Left lung (tissue), 14 donors: ENCODE measurements at places on chromosomes 12 and 14. TPM values are rescaled to one million over a fixed set of nuclear protein-coding genes. Genes with fewer than 3 reads are reported as not detected.
A peak's percentile ranks its signal among the peaks of the same experiment; 100 is the strongest.

GRCh38 chr14:60506010-60506409 lies 2.9 kb upstream of the SIX6 start:
- no peak for DNase-seq

DNA sequence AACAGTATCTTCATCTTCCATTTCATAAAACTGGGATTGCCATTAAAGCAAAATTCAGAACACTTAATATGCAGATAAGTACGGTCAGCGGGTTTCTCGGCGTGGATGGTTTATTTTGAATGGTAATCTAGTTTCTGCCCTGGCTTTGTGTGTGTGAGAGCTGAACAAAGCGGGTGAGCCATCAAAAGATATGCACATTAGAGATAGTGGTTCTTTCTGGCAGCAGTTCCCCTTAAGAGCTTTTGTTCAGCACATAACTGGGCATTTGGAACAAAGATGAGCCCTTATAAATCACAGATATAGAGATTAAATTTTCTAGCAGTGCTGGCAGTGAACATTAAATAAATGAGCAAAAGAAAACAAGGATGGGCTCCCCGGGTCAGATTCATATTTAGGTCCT lies 207.5 kb downstream of the CALM1 start:
- DNase-seq: no peak

DNA sequence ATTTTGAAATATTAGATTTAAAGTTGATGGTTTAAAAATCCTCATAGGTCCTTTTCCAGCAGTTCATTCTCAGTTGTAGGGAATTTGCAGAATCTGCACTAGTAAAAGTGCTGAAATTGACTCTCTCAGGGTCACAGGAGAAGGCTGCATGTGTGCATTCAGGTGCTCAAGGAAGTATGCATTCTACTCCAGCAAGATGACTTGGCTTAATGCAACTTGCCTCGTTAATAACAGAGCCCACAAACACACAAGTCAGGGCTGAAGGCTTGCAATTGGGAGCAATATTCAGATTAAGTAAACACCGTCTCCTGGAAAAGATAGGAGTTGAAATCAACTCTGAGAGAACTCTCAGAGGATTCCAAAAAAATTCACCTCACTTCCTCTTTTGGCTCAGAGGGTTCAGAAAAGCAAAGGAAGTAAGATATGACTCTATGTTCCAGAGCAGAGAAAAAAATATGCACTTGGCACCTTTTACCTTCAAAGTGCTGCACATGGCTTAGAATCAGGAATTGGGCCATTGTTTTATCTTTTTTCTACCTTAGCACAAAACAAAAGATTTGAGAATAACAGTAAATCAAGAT lies 406.3 kb upstream of the DCN start:
- no peak for DNase-seq

DNA sequence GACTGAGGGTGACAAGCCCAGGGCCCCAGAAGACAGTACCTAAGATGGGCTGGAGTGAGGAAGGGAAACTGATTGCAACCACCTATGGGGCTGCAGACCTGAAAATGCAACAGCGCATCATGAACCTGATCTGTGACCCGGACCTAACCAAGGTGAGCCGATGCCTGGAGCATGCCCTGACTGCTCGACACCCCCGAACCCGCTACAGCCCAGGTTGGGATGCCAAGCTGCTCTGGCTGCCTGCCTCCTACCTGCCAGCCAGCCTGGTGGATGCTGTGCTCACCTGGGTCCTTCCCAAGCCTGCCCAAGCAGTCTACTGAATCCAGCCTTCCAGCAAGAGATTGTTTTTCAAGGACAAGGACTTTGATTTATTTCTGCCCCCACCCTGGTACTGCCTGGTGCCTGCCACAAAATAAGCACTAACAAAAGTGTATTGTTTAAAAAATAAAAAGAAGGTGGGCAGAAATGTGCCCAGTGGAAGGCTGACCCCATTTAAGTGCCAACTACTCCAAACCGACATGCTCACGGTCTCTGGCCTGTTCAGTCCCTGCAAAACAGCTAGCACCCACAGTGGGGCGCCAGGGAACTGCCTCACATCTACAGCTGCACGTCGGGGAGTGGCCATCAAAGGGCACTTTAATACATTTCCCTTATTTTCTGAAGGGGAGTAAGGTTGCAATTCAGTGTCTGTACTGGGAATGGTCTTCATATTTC lies 4.2 kb downstream of the RDH5 start:
- peak; percentile 64 for DNase-seq

- DNase-seq: no peak
Measured at GRCh38 chr14:93969082-93969828, 7.1 kb downstream of the ASB2 start.

DNA sequence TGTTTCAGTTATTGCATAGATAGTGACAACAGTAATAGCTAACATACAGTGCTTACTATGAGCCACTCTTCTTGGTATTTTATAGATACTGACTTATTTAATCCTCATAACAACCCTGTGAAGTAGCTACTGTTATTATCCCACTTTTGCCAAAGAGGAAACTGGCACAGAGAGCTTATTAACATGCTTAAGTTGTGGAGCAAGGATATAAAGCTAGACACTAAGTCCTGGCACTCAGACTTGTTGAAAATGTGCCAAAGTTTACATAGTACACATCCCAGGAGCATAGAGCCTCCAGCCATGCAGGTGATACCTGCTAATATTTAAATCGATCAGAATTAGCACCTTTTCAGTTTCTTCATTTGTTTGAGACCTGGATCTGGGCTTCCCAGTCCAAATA lies 41.8 kb downstream of the VEZT start:
- DNase-seq: no peak

- no peak for DNase-seq
Measured at GRCh38 chr12:100565987-100566545, 7.4 kb upstream of the GAS2L3 start.

DNA sequence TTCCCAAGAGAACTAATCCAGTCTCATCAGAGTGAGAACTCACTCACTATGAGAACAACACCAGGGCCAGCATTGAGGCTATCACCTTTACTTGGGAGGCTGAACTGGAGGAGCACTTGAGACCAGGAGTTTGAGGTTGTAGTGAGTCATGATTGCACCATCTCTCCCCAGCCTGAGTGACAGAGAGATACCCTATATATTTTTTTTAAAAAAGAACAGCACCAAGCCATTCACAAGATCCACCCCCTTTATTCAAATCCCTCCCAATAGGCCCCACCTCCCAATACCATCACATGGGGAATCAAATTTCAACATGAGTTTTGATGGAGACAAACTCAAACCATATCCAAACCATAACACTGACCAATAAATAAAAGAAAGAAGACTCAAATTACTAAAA lies 3.7 kb upstream of the TMX1 start:
- no peak for DNase-seq

- no peak for DNase-seq
Measured at GRCh38 chr14:78007160-78007559, 163.0 kb upstream of the NRXN3 start.

- DNase-seq: no peak
Measured at GRCh38 chr12:14952299-14952921, 9.0 kb downstream of the ARHGDIB start.

DNA sequence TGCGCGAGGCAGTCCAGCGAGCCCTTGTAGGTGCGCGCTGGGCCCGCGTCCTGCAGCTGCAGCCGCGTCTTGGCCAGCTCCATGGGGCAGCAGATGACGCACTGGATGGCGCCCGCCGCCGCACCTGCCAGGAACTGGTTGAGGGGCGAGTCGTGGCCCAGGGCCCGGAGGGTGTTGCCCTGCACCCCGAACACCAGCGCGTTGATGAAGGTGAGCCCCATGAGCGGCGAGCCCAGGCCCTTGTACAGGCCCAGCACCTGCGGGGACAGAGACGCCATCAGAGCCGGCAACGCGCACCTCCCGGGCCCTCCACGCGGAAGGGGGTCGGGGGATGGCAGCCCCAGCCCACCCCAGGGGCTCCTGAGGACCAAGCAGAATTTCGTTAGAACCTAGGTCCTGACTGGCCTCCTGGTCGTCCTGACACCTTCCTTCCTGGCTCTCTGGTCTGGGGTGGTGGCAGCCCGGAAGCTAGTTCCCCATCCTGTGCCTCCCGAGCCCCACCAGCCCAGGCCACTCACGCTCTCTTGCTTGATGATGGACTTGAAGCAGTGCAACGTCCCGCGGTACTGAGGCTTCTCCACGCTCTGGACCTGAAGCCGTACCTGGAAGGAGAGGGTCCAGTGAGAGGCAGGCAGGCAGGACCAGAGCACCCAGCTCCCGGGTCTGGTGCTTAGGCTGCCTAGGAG lies 13.3 kb downstream of the SLC25A29 start:
- DNase-seq: no peak

Gene RGS6
- total RNA-seq: 0.71 TPM

Gene ANO6
- 63.8 TPM for total RNA-seq
